ENCODE measurements at places on chromosomes 2 and 18.

DNA sequence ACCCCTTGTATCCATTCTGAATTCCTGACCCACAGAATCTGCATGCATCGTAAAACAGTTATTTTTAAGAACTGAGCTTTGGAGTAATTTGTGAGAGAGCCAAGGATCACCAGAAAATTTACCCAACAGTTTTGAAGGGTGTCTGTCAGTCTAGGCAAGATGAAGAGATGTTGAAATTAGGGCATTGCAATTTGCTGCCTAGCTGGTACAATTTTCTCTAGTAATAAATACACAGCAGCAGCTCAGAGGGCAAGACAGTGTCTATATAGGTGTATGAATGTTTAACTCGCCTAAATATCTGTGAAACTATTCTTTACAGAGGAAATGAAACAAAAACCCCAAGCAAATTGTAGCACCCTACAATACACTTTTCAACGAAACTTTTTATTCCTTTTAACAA, 377.8 kb upstream of the POU3F3 start:
- DNase-seq, result no peak

DNA sequence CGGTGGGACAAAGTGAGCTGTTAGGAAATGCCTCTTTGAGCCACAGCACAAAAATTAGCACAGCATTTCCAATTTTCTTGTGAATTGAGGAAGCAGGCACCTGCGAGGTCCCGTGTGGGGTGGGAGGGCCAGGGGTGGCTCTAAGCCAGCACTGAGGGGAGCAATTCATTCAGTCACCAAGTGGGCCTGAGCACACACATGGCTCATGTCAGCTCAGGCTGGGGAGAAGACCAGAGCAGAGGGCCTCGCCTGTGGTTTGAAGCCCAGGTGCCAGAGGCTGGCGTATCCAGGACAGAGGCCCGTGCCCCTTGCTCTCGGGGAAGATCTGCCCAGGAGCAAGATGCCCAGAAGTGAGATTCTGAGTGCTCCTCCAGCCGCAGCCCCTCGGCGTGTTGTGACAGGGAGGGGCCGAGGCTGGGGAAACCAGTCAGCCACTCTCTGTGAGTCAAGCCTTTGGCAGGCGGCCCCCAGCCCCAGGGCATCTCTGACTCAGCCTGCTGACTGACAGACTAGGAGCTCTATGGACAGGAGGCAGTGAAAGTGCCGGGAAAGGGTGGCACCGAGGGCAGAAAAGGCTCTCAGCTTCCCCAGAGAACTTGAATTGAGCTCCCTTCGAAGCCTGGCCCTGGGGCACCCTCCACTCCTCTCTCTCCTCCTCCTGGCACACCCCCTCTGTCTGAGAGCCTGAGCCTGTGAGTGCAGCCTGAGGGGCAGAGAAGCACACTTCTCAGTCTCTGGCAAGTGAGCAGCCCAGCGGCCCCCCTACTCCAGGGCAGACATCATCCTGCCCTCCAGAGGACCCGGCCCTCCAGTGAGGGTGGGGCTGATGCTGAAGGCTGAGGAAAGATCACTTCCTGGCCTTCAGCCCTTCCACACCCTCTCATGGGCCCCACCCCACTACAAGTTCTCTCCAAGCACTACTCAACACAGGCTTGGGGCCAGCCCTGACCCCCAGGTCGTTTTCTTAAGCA, 32.3 kb downstream of the CYP26B1 start:
- no peak for DNase-seq

DNA sequence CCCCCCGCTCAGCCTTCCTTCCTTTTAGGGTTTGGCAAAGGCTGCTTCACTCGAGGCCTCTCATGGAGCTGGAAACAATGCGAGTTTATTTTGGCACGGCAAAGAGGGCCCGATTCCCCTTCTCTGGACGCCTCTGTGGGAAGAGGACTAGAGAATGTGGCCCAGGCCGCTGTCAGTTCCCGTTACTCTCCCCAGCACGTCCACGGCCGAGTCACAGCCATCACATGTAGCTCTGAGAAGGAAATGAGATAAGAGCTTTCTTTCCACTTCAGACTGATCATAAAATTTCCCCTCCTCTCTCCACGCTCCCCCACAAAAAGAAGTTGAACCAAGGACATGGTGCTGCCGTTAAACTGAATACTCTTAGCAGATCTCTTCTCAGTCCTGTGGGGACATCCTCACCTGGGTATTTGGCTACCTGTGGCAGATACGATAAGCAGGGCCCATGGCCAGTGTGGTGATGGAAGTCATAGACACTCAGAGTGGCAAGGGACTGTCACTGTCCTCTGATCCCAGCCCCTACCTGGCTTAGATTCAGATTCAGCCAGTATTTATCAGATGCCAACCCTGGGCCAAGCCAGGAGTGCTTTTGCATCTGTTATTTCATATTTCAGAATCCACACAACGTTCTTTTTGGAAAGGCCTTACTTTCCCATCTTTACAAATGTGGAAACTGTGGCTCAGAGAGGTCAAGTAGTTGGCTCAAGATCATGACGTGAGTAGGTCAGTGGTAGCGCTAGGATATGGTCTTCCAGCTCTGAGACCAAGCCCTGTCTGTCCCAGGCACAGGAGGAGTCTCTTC, 101.2 kb downstream of the MCFD2 start:
- peak; percentile 28 for DNase-seq

GRCh38 chr2:67904966-67905365, 157.8 kb downstream of the C1D start:
- DNase-seq, result peak; percentile 23

- DNase-seq, result no peak
These were observed 225.1 kb upstream of the ITGA4 start for GRCh38 chr2:181231886-181232621.

DNA sequence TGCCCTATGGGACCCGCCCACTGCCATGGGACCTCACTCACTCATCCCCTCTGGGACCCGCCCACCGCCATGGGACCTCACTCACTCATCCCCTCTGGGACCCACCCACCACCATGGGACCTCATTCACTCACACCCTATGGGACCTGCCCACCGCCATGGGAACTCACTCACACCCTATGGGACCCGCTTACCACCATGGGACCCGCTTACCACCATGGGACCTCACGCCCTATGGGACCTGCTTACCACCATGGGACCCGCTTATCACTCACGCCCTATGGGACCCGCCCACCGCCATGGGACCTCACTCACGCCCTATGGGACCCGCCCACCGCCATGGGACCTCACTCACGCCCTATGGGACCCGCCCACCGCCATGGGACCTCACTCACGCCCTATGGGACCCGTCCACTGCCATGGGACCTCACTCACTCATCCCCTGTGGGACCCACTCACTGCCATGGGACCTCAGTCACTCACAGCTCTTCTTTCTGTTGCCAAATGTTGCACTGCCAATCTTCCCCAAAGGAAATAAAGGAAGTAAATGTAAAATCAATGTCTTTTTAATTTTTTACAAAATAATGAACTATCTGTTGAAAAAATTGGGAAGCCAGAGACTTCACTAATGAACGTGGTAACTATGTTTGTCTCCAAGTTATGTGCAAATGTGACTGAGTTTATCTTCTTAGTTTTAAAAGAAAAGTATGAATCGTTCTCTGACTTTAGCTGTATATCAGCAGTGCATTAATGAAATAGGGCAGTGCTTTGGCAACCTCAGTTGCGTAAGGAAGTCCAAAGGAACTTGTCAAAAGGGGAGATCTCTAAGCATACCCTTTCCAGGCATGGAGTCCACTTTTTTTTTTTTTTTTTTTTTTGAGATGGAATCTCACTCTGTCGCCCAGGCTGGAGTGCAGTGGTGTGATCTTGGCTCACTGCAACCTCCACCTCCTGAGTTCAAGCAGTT, 101.5 kb upstream of the MGAT5 start:
- no peak for DNase-seq

- DNase-seq, result no peak
These were observed 166.1 kb downstream of the SMAD7 start for GRCh38 chr18:48784656-48785055.

DNA sequence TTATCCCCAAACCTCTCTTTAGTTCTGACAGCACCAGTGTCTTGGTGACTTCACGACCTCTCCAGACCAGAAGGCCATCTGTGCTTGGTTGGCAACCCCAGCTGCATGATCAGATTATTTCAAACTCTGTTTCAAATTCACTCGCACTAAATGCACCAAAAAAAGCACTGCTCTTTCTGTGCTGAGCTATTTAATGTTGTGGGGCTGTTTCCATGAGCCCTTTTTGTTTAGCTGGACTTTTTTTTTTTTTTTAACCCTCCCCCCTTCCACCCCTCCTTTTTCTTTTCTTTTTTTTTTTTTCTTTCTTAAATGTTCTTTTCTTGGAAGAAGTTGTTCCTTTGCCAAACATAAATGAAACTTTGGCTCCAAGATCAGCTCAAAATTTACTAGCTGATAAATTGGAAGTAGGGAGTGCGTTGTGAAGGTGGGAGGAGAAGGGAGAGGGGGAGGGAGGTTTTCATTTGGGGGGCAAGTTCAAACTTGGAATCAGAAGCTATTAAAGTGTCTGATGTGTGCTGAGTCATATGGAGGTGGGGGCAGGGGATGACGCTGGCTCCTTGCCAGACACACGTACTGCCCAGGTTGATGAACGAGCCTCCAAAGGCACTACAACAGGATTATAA, 543.0 kb upstream of the TNP1 start:
- DNase-seq, result peak; percentile 23

- peak; percentile 22 for DNase-seq
These were observed 104.8 kb upstream of the TGFA start for GRCh38 chr2:70658476-70658875.

DNA sequence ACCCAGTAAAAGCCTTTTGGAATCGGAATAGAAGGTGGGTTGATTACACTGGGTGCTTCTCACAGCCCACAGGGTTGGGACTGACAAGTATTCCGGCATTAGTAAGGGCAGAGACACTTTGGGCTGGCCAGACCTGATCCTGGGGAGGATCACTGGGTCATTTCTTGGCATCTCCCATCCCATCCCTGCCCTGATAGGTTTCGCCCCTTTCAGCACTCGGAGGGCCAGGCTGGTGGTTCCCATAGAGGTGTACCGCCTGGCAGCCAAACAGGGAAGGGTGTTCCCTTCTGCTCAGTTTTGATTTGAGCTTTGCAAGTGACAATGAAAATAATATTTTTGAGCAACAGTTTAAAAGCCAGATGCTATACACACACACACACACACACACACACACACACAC, 37.3 kb downstream of the CYP1B1 start:
- DNase-seq, result no peak

GRCh38 chr2:227804975-227805374, 8.7 kb upstream of the CCL20 start:
- DNase-seq, result no peak

GRCh38 chr2:26088038-26088643, 54.3 kb downstream of the RAB10 start:
- DNase-seq, result no peak

DNA sequence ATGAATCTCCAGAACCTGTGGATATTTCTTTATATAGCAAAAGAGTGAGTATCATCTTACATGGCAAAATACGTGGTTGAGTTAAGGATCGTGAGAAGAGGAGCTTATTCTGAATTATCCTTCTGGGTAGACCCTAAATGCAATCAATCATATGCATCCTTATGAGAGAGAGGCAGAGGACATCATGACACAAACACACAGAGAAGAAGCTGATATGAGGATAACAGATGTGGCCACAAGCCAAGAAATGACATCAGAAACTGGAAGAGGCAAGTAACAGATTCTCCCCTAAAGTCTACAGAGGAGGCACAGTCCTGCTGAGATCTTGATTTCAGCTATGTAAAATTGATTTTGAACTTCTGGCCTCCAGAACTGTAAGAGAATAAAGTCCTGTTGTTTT, 730.2 kb upstream of the ZNF804A start:
- no peak for DNase-seq

- DNase-seq, result no peak
These were observed 122.9 kb downstream of the METTL8 start for GRCh38 chr2:171310889-171311288.

DNA sequence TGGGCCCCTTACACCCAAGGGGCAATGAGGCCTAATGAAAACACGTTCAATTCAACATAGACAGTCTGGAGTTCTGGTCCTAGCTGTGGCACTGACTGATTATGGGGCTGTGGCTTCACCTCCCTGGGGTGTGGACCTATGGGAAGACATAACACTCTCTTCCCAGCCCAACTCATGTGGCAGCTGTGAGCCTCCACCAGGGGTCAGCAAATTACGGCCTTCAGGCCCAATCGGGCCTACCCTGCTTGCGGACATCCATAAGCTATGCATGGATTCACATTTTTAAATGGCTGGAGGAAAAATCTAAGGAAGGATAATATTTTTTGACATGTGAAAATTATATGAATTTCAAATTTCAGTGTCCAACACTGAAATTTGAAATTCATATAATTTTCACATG, 101.3 kb downstream of the LOXHD1 start:
- DNase-seq, result no peak

DNA sequence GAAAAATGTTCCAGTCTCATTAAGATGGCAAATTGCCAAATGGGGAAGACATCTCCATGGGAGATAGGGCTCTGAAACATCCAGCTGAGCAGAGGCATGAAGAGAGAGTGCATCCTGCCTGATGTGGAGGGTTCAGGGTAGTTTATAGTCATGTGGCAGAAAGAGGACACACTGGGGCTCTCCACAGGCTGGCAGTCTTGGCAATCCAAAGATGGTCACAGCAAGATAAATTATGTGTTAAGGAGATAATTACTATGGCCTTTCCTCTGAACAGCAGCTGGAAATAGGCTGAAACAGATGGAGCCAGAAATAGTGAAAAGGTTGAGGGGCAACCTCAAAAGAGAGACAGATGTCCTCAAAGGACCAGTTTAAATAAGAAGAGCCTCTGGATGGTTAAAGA, 97.2 kb downstream of the DCC start:
- no peak for DNase-seq

GRCh38 chr2:174344716-174345461, 10.1 kb downstream of the SP9 start:
- DNase-seq, result peak; percentile 45

DNA sequence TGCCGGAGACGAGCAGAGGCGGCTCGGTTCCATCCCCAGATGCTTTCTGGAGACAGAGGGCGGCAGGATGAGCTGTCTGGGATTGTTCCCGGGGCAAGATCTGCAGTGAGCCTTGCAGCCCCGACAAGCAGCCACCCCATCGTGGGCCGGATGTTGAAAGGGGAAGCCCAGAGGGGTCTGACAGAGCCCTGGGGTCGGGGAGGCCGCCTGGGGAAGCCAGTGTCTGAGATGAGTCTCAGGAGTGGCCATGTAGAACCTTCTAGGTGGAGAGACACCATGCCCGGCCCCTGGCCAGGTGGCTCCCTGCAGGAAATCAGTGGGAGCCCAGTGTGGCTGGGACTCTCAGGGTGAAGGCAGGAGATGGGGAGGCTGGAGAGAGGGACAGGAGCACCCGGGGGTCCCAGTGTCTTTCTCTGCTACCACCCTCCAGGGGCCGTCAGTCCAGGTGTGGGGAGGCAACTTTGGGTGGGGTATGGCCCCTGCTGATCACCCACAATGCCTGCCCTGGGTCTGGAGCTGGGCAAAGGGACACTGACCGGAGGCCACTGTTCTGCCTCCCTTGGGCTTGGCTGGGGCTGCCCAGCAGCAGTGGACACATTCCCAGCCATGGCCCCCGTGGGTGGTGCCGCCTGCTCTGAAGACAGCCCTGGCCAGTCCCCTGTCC, 128.3 kb upstream of the HS6ST1 start:
- DNase-seq, result no peak

GRCh38 chr2:65159906-65160305, 30.0 kb upstream of the RAB1A start:
- no peak for DNase-seq

GRCh38 chr2:158498749-158499136, 42.0 kb downstream of the PKP4 start:
- no peak for DNase-seq
